ENCODE measurements at places on chromosomes 12 and 14. TPM values are rescaled to one million over a fixed set of nuclear protein-coding genes. Genes with fewer than 3 reads are reported as not detected.

The CFAP54 gene
- 15.0 TPM for total RNA-seq

The SELPLG gene
- not detected for total RNA-seq

The KRT73 gene
- not detected for total RNA-seq

The OR4E2 gene
- total RNA-seq = not detected

The IGFBP6 gene
- total RNA-seq = 8.5 TPM

The ERO1A gene
- 73.5 TPM for total RNA-seq

The BATF gene
- 2.9 TPM for total RNA-seq

The IQSEC3 gene
- not detected for total RNA-seq

The PRIMA1 gene
- total RNA-seq = not detected

The CMKLR1 gene
- under 0.01 TPM for total RNA-seq

The SLC17A8 gene
- not detected for total RNA-seq

The CCDC175 gene
- not detected for total RNA-seq

The SYNDIG1L gene
- total RNA-seq = not detected

The ACTN1 gene
- 312 TPM for total RNA-seq

The PTCSC3 gene
- not detected for total RNA-seq

The PLEKHH1 gene
- total RNA-seq = 0.33 TPM

The PLEKHD1 gene
- not detected for total RNA-seq

The SDS gene
- total RNA-seq = not detected

The SERPINA3 gene
- total RNA-seq = not detected

The AP4S1 gene
- 2.9 TPM for total RNA-seq

The SRRM4 gene
- total RNA-seq = not detected

The CCDC92 gene
- 14.0 TPM for total RNA-seq

The EIF2B1 gene
- 42.6 TPM for total RNA-seq

The INSM2 gene
- not detected for total RNA-seq

The KRT5 gene
- not detected for total RNA-seq

The GLS2 gene
- total RNA-seq = not detected

The ACOT4 gene
- total RNA-seq = 0.38 TPM

The FAM186B gene
- total RNA-seq = 0.65 TPM

The CLEC1B gene
- total RNA-seq = not detected

The C12orf56 gene
- total RNA-seq = not detected

The B4GALNT1 gene
- total RNA-seq = not detected

The HSP90AA1 gene
- total RNA-seq = 385 TPM

The TAC3 gene
- total RNA-seq = not detected

The NFATC4 gene
- 11.4 TPM for total RNA-seq
